Activated CD4-positive, alpha-beta memory T cell treated with anti-CD3 and anti-CD28 coated beads for 36 hours (primary cell): ENCODE measurements at places on chromosomes 16 and 17.

- DNase-seq: peak; percentile 12
These were observed 229.2 kb downstream of the STX8 start for GRCh38 chr17:9346296-9346926.

GRCh38 chr16:72013389-72013788 is 4.8 kb downstream of the DHODH start:
- peak; percentile 53 for DNase-seq

DNA sequence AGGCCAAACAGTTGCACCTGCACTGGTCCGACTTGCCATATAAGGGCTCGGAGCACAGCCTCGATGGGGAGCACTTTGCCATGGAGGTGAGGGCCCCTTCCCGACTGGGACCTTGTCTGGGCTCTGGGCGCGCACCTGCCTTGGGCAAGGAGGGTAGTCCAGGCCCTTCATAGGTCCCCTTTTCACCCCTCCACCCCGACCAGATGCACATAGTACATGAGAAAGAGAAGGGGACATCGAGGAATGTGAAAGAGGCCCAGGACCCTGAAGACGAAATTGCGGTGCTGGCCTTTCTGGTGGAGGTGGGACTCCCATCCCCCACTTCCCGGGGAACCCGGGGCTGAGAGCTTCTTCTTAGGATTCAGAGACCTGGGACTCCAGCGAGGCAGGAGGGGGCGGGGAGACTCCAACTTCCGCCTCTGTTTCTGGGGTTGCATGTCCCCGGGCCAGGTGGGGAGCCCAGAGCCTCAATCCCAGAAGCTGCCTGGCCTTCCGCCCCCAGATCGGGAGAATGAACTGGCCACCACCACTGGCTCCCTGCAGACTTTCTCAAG is 7.8 kb downstream of the CA4 start:
- no peak for DNase-seq

DNA sequence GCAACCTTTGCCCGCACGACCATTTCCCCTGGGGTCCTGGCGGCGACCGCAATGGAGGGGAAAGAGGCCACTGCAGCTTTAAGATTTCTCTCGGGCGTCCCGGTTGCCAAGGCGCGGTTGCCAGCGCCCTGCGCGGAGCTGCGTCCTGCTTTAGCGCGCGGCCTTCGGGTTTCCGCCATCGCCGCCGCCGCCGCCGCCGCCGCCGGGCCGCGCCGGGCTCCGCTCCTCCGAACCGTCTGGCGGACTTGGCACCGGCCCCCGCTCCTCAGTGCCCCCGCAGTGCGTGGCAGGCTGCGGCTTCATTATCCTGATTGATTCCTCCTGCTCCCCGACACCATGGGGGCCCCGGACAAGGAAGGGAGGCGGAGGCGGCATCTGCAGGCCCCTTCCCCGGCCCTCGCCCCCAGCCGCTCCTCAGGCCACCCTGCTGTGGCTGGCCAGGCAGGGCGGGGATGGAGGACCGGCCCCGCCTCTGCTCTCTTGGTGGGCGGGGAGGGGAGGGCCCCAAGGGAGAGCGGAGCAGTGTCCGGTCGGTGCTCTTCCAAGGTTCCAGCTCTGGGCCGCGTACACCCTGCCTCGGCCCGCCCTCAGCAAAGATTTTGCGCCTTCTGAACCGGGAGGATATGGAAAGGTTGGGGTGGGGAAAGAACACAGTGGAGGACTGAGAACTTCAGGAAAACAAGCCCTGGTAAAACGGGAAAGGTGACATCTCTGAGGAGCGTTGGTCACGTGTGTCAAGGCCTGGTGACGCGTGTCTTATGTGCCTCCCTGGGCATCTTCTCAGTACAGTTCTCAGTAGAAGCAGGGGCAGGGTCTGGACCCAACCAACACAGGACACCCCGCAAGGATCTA is 34.0 kb downstream of the NEUROD2 start:
- DNase-seq: peak; percentile 58
